A549 (cell line): ENCODE measurements at places on chromosomes 7 and 10.

DNA sequence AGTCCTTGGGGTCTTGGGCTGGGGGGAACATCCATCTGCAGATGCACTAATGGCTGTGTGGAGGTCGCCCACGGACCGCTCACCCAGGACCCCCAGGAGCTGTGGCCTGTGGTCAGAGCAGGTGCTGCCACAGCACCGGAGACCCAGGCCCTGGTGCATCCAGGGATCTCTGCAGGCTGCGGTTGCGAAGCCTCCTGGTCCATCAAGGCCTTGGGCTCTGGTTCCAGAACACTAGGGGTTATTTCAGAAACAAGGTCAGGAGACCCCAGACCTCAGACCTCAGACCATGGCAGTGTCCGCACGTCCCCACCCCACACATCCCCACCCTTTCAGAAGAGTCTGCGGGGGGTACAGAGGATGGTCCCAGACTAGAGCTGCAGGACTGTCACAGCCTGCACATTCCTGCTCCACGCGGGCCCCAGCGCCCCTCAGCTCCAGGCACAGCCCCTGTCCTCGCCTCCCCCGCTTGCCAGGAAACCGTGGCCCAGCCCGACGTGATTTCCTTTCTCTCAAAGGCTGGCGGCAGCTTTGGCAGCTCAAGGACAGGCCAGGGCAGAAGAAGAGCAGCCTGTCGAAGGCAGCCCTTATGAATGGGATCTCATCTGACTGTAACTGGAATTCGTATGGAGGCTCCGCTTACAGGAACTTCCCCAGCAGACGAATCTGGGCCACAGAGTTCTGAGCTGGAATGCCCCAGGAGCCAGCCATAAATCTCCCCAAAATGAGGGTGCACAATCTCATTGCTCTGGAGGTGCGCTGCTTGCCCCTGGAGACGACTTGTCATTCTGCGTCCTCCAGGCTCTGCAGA is 136.2 kb upstream of the RET start:
- no peak for DNase-seq

DNA sequence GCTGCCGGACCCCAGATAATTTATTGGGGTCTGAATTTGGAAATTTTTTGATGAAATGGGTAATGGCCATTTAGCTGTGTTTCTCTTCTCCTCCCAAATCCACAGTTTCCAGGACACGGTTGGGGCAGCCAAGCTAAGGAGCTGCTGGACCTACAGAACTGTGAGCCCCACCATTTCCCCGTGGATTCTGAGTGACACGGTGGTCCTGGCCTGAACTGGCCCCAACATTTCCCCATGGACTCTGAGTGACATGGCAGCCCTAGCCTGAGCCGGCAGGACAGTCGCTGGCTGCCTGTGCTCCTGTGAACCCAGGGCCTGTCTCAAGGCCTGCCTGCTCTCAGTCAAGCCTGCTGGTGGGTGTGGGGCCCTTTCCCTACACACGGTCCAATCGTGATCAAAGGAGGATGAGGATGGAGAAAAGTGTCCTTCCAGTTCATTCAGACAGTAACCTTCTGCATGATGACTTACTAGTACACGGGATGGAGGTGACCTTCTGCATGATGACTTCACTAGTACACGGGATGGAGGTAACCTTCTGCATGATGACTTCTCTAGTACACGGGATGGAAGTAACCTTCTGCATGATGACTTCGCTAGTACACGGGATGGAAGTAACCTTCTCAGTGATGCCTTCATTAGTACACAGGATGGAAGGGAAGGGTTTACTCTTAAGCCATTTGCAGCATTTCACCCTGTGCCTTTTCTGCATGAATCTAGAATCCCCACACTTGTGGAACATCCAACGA is 359.9 kb downstream of the GLRX3 start:
- no peak for DNase-seq

GRCh38 chr10:73785721-73786511 is 510 bp downstream of the ZSWIM8 start:
- no peak for DNase-seq

GRCh38 chr7:128831178-128831993 is 1.2 kb downstream of the FLNC start:
- no peak for DNase-seq

DNA sequence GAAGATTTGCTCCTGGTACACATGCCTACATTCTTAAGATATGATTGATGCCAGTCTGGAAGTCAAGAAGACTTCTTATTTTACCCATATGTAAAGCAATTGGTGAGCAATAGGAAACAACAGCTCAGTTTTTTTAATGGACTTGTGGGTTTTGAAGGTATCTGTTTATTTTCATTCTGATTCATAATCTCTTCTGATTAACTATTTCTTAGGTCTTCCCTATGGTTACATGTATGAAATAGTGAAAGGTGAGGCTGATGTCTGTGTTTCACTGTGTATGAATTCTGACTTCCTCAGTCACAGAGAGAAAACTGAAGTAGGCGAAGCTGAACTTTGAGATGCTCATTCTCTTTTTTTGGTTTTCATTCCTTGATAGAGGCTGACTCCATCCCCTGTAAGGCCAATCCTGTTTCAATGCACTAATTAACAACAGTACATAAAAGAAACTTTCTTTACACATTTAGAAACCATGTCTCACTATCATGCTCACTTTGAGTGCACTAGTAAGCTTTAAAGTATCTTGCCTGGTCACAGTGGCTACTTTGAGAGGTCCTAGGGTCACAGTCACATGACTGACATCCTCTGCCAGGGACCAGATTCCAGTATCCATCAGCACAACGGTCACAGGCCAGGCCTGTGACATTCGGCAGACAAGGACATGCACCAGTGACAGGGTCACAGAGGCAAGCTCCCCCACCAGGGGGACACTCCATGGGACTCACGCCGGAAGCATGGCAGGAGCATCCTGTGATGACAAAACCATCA is 59.5 kb upstream of the LAMB1 start:
- DNase-seq: no peak

DNA sequence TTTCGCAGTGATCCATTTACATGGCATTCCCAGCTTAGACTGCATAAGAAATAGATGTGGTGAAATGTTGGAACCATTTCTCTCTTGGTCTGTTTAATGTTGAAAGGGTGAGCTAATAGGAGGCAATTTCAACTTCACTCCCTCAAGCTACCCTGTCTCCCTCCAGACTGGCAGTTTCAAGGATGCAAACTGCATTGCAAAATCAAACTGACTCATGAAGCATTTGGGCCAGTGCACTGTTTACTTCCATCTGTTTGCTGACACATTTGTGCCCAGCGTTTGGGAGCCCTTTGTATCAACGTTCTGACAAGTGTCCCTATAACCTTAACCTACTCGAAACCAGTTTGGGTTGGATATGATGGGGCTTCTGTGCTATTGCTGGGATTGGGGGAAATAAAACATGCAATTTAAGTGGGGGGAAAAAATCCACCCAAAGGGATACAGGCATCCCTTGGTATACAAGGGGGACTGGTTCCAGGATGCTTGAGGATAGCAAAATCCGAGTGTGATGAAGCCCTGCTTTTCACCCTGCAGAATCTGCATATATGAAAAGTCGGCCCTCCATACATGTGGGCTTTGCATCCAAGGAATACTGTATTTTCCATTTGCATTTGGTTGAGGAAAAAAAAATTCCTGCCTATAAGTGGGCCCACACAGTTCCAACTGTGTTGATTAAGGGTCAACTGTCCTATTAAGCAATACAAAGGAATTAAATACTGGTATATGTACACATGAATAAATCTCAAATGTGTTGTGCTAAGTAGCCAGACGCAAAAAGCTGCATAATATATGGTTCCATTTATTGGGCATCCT is 15.6 kb downstream of the RHEB start:
- peak; percentile 78 for DNase-seq
